ENCODE measurements at places on chromosomes 5 and 9. TPM values are rescaled to one million over a fixed set of nuclear protein-coding genes. Genes with fewer than 3 reads are reported as not detected.

STPG3 gene
- not detected for total RNA-seq

ARHGEF37 gene
- total RNA-seq: 1.8 TPM

PARP8 gene
- total RNA-seq: 8.0 TPM

SPOCK1 gene
- 53.9 TPM for total RNA-seq

SAXO1 gene
- 0.09 TPM for total RNA-seq

TSSK1B gene
- total RNA-seq: 0.16 TPM

ANKRD31 gene
- total RNA-seq: 0.09 TPM

PCDHB5 gene
- 3.3 TPM for total RNA-seq

SNX2 gene
- total RNA-seq: 109 TPM

SGCD gene
- 10.2 TPM for total RNA-seq

PCSK1 gene
- under 0.01 TPM for total RNA-seq

GM2A gene
- total RNA-seq: 35.0 TPM

IL4 gene
- total RNA-seq: not detected

TYRP1 gene
- total RNA-seq: not detected

CARTPT gene
- total RNA-seq: not detected

HK3 gene
- not detected for total RNA-seq

CRAT gene
- 46.4 TPM for total RNA-seq

PCDHGA8 gene
- total RNA-seq: 4.4 TPM

CCDC152 gene
- total RNA-seq: 0.09 TPM

C1QTNF3 gene
- 1.1 TPM for total RNA-seq

IFNE gene
- total RNA-seq: 3.8 TPM

SLC36A2 gene
- total RNA-seq: not detected

IFNA13 gene
- total RNA-seq: not detected

PRDM9 gene
- not detected for total RNA-seq

HEMGN gene
- not detected for total RNA-seq

CTXN3 gene
- total RNA-seq: not detected

STC2 gene
- total RNA-seq: 727 TPM

LRRC70 gene
- 0.79 TPM for total RNA-seq

PCDHA10 gene
- 0.26 TPM for total RNA-seq

ACOT12 gene
- 0.17 TPM for total RNA-seq

IPPK gene
- total RNA-seq: 13.2 TPM

CD14 gene
- 0.32 TPM for total RNA-seq

ATP10B gene
- total RNA-seq: not detected

PDGFRB gene
- 71.1 TPM for total RNA-seq

PAPPA gene
- total RNA-seq: 23.4 TPM

SPINK5 gene
- total RNA-seq: 0.09 TPM
